Retinal pigment epithelial cell (primary cell): ENCODE measurements at places on chromosomes 16 and 17.

DNA sequence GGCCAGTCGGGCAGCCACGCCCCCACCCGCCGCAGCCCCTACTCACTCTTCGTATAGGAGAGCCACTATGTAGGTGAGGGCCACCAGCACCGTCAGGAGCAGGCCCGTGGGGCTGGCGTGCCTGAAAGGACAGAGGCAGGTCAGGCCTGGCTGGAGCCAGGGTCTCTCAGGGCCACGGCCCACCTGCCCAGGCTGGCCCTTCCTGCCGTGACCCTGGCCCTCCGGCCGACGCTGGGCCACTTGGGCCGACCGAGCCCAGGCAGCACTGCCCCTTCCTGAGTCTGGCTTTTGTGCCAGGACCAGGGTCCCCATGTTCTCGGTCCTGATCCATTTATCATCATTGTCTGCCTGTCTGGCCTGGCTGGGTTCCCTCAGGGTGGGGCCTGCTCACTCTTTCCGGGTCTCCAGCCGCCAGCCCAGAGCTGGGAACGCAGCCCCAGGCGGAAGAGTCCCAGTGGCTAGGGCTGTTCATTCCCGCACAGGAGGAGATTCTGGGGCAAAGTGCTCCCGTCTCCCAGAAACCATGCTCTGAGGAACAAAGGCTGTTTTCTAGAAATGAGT is 10.1 kb upstream of the RASD1 start:
- DNase-seq, result no peak

DNA sequence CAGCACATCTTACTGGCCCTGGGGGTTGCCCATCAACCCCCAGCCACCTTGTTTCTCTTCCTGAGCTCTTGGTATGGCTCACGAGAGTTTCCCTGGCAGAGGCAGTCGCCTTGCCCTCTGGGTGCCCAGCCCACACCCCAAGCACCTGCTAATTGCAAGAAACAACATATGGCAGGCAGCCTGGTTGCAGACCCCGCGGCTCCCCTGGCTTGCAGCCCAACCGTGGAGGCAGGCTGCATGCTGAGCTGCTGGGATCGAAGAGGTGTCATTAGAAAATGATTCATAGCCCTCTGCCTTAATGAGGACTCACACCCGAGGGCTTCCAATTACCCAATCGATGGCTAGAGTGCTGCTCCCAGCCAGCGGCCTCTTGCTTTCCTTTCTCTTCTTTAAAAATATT is 115.7 kb downstream of the TMEM114 start:
- no peak for DNase-seq

DNA sequence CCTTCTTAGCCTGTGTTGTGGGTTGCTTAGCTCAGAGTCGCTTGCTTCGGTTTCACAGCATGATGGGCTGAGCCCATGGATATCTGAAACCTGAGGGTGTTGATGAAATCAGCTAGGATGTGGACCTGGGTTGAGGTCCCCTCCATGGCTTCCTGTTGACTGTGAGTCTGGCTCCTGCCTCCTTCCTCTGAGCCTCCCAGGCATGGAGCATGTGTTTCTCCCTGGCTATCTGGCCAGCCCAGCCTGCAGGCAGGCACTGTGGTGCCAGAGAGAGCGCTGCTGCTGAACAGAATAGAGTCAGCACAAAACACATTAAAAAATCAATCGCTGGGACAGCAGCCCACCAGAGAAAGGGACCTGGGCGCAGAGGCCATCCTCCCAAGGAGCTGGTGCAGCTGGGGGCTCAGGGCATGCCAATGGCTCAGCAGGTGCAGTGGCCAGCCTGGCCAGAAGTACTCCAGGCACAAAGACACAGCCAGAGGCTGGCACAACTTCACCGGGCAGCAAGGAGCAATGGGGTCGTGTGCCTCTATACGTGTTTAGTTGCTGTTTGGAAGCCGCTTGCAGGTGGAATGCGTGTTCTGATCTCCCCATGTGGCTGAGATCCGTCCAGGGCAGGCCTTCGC is 28.3 kb upstream of the GPRC5C start:
- no peak for DNase-seq

DNA sequence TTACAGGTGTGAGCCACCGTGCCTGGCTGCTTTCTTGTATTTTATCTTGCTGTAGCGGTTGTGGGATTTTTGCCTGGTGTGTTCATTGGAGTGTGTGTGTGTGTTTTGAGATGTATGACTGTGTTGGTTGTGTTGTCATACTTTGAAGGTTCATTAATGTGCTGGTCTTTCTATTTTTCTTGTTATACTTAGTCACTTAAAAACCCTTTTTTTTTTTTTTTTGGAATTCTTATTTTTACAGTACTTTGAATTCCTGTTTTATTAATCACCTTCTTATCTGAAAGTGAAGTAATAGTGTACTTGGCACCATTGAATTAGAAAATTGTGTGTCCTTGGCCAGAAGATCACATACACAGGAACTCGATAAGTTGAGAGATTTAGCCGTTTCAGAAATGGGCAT is 30.2 kb downstream of the TENT4B start:
- peak; percentile 79 for DNase-seq

DNA sequence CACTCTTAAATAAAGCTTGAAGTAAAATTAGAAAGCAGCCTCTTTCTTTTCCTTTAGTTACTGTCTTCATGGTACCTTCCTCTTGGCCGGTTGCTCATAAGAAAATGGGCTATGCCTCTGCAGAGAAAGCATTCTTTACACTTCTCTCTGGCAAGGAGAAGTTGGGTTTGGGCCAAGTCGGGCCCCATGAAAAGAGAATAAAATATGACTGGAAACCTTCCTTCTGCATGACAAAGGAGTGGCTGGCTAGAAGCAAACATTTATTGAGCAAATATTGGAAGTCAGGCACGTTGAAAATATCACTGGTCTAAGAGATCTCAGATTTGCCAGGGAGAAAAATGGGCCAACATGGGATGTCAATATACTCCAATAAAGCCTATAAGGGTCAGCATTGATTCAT is 126.1 kb downstream of the CA10 start:
- DNase-seq, result no peak

DNA sequence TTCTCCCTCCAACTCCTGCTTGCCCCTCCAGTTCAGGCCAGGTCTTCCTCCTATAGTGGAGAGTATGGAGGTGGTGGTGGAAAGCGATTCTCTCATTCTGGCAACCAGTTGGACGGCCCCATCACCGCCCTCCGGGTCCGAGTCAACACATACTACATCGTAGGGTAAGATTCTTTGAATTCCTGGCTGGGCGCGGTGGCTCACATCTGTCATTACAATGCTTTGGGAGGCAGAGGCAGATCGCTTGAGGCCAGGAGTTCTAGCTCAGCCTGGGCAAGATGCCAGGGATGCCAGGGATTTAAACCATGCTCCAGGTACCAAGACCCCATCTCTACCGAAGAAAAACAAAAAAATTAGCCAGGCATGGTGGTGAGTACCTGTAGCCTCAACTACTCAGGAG is 1.4 kb downstream of the ZG16 start:
- no peak for DNase-seq

DNA sequence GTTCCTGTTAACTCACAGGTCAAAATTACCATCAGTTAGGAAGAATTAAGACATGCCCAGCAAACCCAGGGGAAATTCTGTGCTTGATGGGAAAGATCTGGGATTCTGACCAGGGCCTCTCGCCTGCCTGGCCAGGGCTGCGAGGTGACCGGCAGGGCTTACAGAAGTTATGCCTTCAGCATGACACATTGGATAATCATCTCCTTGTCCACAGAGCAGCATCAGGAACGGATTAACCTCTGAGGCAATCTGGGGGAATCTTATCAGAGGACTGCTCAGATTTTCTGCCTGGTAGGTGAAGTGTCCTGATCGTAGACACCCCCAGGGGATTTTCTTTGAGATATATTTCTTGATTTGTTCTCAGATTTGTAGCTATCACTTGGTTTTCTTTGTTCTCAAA is 172.5 kb downstream of the HS3ST3A1 start:
- peak; percentile 28 for DNase-seq

DNA sequence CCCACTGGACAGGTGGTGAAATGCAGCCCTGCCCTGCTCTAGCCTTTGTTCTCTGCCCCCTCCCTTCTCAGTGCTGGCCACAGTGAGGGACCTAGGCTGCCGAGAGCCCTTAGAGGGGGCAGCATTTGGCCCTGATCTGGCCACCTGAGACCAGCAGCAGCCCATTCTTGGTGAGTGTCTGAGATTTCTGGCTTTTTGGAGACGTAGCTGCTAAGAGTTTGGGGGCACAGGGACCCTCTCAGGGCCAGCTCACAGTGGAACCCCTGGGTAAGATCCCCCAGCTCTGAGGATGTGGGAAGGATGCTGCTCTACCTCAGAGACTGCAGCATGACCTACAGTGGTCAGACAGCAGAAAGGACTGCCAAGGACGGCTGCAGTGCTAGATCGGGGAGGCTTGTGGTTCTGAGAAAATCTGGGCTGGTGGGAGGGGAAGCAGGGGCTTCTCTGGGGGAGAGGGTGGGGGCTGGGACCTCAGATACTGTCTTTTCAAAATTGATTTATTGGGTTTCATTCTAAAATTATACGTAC is 13.3 kb downstream of the GRB7 start:
- DNase-seq, result no peak

GRCh38 chr17:34347063-34347462 is 9.2 kb upstream of the CCL13 start:
- DNase-seq, result no peak

GRCh38 chr17:80492343-80493136 is 16.1 kb upstream of the NPTX1 start:
- no peak for DNase-seq

DNA sequence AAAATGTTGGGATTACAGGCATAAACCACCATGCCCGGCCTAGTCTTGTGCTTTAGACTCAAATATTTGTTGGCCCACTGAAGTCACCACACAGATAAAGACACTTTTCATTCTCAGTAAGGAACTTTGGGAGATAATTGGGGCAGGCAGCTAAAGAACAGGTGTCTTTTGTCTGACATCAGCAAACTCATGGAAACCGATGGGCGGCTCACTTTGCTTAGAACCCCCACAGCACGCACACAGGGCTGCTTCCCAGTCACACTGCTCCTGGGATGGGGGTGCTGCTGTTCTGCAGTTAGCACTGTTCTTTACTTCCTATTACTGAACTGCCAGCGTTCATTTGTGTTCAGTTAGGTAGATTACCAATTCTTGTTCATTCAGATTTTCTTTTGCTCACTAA is 18.0 kb upstream of the BRCA1 start:
- DNase-seq, result no peak

GRCh38 chr16:12837291-12837690 is 33.6 kb upstream of the CPPED1 start:
- no peak for DNase-seq

- DNase-seq, result peak; percentile 48
These were observed 17.6 kb downstream of the ZNF213 start for GRCh38 chr16:3152277-3152990.

DNA sequence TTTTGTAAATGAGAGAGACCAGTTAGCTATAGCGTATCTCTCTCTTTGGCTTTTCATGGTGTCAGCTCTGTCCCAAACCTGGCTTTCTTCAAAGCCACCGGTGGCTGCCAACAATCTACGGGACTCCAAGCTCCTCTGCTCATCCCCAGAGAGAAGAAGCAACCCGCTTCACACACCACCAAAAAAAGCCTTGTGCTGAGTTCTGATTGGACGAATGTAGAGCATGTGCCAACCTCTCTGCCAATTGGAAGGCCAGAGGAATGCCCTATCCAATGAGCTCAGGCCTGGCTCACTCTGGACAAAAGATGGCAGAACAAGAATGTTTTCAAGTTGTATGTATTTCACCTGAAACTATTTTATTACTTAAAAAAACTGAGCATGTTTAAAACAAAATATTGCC is 202.4 kb downstream of the C16orf95 start:
- DNase-seq, result no peak

GRCh38 chr17:57264776-57265175 is 8.5 kb downstream of the MSI2 start:
- no peak for DNase-seq

GRCh38 chr16:74296104-74296431 is 546 bp upstream of the PSMD7 start:
- DNase-seq, result no peak
